Smooth muscle cell of the pulmonary artery (primary cell): ENCODE measurements at places on chromosomes 13 and 19. TPM values are rescaled to one million over a fixed set of nuclear protein-coding genes. Genes with fewer than 3 reads are reported as not detected.

DPY19L3 gene
- 30.6 and 38.1 TPM in 2 replicates for total RNA-seq

ACP7 gene
- 0.13 and 11.4 TPM in 2 replicates for total RNA-seq

PLIN5 gene
- total RNA-seq = not detected in 2 replicates

ZSWIM9 gene
- total RNA-seq = 5.3 and 6.9 TPM in 2 replicates

CILP2 gene
- 0.17 and 0.20 TPM in 2 replicates for total RNA-seq

COG6 gene
- total RNA-seq = 39.3 and 45.7 TPM in 2 replicates

LGALS7 gene
- total RNA-seq = not detected in 2 replicates

ZNF763 gene
- total RNA-seq = 1.1 and 1.7 TPM in 2 replicates

NANOS3 gene
- total RNA-seq = 0.33 TPM in 1 of 2 replicates, not detected in the other

TUBA3C gene
- not detected in 2 replicates for total RNA-seq

EFNA2 gene
- not detected in 2 replicates for total RNA-seq

MYH14 gene
- 0.03 and 0.13 TPM in 2 replicates for total RNA-seq

ZSCAN5B gene
- not detected in 2 replicates for total RNA-seq

LRFN3 gene
- total RNA-seq = 5.1 and 7.1 TPM in 2 replicates

PSG2 gene
- 0.13 and 0.73 TPM in 2 replicates for total RNA-seq

ZNF525 gene
- 6.0 and 9.1 TPM in 2 replicates for total RNA-seq

OR7C1 gene
- total RNA-seq = not detected in 2 replicates

ACER1 gene
- total RNA-seq = not detected in 2 replicates

ZSCAN1 gene
- 0.46 TPM in 1 of 2 replicates, not detected in the other for total RNA-seq

DMKN gene
- 2.1 and 3.6 TPM in 2 replicates for total RNA-seq

KCNN4 gene
- 3.3 and 11.3 TPM in 2 replicates for total RNA-seq

IL17D gene
- 3.6 and 5.0 TPM in 2 replicates for total RNA-seq

ATP4B gene
- not detected in 2 replicates for total RNA-seq

AMER2 gene
- total RNA-seq = not detected in 2 replicates
